ENCODE measurements at places on chromosomes 13 and 19.

DNA sequence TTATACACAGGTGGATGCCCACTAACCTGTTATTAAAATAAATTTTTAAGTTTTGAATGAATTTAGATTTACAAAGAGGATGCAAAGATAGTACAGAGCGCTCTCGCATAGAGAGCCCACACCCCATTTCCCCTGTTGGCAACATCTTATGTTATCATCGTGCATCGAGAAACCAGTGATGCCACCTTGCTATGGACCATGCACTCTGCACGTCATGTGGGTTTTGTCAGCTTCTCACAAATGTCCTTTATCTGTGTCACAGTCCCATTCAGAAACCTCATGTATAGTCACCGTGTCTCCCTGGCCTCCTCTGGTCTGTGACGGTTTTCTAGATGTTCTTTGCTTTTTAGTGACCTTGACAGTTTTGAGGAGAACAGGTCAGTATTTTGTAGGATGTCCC is 60.0 kb downstream of the ING1 start:
- DNase-seq: no peak

DNA sequence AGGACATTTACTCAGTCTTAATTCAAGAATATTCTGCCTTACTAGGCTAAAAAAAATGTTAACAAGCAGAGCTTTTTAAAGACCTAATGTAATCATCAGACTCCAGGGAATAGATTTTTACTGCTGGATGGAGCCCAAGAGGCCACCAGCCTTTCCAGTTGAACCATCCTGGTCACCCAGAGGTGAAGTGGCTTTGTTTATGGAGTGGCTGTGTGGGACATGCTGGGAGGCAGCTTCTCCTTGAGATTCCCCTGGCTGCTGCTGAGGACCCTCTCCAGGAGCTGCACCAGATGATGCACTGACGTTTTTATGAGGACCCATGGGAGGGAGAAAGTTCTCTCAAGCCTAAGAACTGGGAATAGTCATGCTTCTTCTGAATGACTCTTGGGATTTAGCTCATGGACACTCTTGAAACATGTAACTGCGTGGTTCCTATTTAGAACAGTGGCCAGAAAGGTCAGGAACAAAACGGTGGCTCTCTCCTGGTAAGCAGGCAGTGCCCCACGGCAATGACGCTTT is 205.9 kb upstream of the MIR17HG start:
- no peak for DNase-seq

GRCh38 chr19:7260161-7260560 is 34.1 kb downstream of the INSR start:
- DNase-seq: no peak

- DNase-seq: no peak
These were observed 8.6 kb upstream of the C5AR2 start for GRCh38 chr19:47323409-47323808.

- no peak for DNase-seq
These were observed 1171.2 kb downstream of the DIAPH3 start for GRCh38 chr13:58992478-58993042.

- DNase-seq: no peak
These were observed 2.2 kb upstream of the KCNC3 start for GRCh38 chr19:50331221-50331993.
